GM23248 (cell line): ENCODE measurements at places on chromosomes 7 and 10. TPM values are rescaled to one million over a fixed set of nuclear protein-coding genes. Genes with fewer than 3 reads are reported as not detected.
A peak's percentile ranks its signal among the peaks of the same experiment; 100 is the strongest.

DNA sequence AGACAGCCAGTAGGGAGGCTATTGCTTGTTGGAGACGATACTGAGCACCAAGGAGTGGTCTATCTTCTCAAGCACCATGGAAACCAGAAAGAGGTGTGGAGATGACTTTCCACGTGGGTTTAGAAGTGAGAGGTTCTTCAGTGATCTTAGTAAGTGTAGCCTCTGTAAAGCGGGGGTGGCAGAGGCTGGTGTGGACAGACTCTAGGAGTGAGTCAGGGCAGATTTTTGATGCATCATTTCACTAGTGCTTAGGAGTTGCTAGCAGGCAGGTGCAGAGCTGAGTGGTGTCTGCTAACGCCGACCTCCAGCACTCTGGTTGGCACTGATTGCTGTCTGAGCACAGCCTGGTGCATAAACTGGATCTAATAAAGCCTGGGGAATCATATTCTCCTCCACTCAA lies 78.4 kb upstream of the ADO start:
- DNase-seq: no peak
- peaks cover 67% of the 10 kb centered on the region for H3K27me3 ChIP-seq
- H3K4me3 ChIP-seq: no peak overlapping the region
- H3K36me3 ChIP-seq: no peaks in the 10 kb centered on the region
- no peak overlapping the region for H3K27ac ChIP-seq
- H3K4me1 ChIP-seq: no peaks in the 10 kb centered on the region

DNA sequence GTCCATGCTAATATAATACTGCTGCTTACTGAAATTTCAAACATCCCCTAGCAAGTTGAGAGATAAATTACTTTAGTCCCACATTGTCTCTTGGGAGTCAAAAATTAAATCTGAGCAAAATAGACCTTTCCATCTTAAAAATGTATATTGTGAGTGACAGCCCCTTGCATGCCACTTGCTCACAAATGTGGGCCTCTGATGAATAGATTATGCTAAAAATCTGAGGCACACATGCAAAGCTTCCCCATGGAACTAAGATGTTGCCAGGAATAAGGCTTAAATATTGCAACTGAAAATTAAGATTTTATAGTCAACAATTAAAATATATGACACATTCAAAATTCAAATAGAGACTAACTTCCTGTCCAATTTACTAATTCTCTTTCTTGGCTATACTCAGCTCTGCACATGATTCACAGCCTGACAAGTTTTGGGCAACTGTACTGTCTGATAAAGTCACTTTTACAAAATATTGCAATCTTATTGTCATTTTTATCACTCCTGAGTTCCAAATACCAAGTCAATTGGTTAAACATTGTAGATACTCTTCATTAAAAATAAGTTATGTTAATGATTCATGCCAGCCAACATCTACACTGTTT lies 301.2 kb downstream of the CACNA2D1 start:
- H3K27ac ChIP-seq: no peak overlapping the region
- H3K36me3 ChIP-seq: no peaks in the 10 kb centered on the region
- H3K27me3 ChIP-seq: no peaks in the 10 kb centered on the region

DNA sequence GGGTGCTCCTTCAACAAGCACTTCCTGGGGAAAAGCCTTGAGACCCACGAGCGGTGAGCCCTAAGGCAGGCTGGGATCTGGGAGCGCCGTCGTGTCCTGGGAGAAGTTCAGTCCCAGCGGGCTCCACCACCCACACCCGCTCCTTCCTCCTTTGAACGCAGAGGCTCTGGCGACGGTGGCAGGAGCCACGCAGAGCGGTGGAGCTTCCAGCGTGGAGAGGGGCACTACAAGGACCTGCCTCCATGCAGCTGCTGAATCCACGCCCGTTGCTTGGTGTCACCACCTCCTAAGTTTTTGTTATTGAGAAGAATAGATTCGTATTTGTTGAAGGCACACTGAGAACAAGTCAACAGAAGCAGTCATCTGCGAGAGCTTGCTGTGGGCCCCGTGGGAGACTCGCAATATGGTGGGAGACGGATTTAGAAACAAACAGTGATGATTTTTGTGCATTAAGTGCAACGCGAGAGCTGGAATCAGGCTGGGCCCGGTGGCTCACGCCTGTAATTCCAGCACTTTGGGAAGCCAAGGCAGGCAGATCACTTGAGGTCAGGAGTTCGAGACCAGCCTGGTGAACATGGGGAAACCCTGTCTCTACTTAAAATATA lies 60.1 kb upstream of the SDK1 start:
- no peaks in the 10 kb centered on the region for H3K36me3 ChIP-seq
- no peak overlapping the region for H3K4me3 ChIP-seq
- DNase-seq: no peak
- H3K27ac ChIP-seq: no peak overlapping the region
- no peaks in the 10 kb centered on the region for H3K27me3 ChIP-seq
- no peaks in the 10 kb centered on the region for H3K4me1 ChIP-seq

DNA sequence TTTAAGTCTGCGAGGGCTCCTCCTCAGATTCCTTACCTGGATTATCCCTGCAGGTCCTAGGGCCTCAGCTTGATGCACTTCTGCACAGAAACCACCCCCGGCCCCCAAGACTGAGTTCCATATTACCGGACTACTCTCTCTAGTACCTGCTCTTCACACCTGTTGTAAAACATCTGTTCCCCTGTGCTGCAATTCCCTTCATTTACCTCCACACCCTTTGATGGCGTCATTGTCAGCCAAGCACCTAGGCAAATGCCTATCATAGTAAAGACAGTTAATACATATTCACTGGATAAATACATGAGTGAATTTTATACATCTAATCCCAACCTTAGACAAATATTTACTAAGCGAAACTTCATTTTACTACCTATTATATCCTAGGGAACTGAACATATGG lies 275.5 kb downstream of the PLXDC2 start:
- no peak overlapping the region for H3K4me3 ChIP-seq
- H3K36me3 ChIP-seq: no peaks in the 10 kb centered on the region
- no peaks in the 10 kb centered on the region for H3K4me1 ChIP-seq
- DNase-seq: no peak
- H3K27ac ChIP-seq: no peak overlapping the region

- H3K4me3 ChIP-seq: no peak within 1 kb of the TSS
- H3K36me3 ChIP-seq: no peaks in the 10 kb centered on the region
- H3K27me3 ChIP-seq: peaks cover 74% of the 10 kb centered on the region
These were observed at the start of gene SPAG6 for GRCh38 chr10:22345301-22346095. Gene SPAG6 (plus strand): TSS chr10:22345496. CDS start chr10:22345612, 116 bp downstream.

DNA sequence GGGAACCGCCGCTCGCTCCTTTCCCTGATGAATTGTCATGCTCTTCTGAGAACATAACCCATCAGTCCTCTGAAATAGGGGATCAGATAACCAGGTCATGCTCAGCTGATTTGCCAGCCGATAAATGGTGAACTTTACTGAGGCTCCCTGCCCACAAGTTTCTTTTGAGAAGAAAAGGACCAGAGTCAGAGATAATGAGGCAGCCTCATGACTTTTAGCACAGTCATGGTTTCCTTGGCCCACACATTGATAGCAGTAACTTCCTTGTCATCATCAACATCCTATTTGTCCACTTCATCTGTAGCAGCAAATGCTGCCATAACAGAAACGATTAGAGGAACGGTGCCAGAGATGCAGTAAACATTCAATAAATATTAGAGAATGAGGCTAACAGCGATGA lies 509.0 kb downstream of the GATA3 start:
- H3K27me3 ChIP-seq: no peaks in the 10 kb centered on the region
- no peaks in the 10 kb centered on the region for H3K4me1 ChIP-seq
- DNase-seq: no peak
- no peak overlapping the region for H3K4me3 ChIP-seq

GRCh38 chr10:31064348-31064747 lies 32.7 kb upstream of the ZNF438 start:
- H3K36me3 ChIP-seq: no peaks in the 10 kb centered on the region
- peaks cover 32% of the 10 kb centered on the region for H3K4me1 ChIP-seq
- DNase-seq: peak; percentile 90

- H3K4me3 ChIP-seq: no peak overlapping the region
- no peak for DNase-seq
- H3K4me1 ChIP-seq: no peaks in the 10 kb centered on the region
- no peaks in the 10 kb centered on the region for H3K27me3 ChIP-seq
- no peaks in the 10 kb centered on the region for H3K36me3 ChIP-seq
These were observed 151.5 kb downstream of the CSTF2T start for GRCh38 chr10:51547941-51548340.

DNA sequence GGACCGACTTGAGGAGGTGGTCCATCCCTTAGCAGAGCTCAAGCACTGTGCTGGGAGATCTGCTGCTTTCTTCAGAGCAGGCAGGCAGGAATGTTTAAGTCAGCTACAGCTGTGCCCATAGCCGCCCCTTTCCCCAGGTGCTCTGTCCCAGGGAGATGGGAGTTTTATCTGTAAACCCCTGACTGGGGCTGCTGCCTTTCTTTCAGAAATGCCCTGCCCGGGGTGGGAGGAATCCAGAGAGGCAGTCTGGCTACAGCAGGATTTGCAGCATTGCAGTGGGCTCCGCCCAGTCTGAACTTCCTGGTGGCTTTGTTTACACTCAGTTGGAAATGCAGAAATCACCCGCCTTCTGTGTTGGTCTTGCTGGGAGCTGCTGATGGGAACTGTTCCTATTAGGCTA lies 51.2 kb upstream of the SEMA3A start:
- H3K36me3 ChIP-seq: no peaks in the 10 kb centered on the region
- no peaks in the 10 kb centered on the region for H3K27me3 ChIP-seq
- H3K4me3 ChIP-seq: no peak overlapping the region
- DNase-seq: no peak
- H3K4me1 ChIP-seq: peaks cover 7% of the 10 kb centered on the region

- H3K27me3 ChIP-seq: peaks cover 3% of the 10 kb centered on the region; the same call in 1 of the 2 replicates
- no peak overlapping the region for H3K27ac ChIP-seq
- peak; percentile 37 for DNase-seq
These were observed 857 bp downstream of the CPXM2 start for GRCh38 chr10:123890756-123891143.

GRCh38 chr7:66409493-66409892 lies 204.4 kb downstream of the TPST1 start:
- no peaks in the 10 kb centered on the region for H3K36me3 ChIP-seq
- no peaks in the 10 kb centered on the region for H3K27me3 ChIP-seq
- no peak overlapping the region for H3K27ac ChIP-seq
- no peak for DNase-seq
- H3K4me1 ChIP-seq: no peaks in the 10 kb centered on the region

GRCh38 chr7:42170724-42171123 lies 66.3 kb downstream of the GLI3 start:
- peaks cover 12% of the 10 kb centered on the region for H3K4me1 ChIP-seq
- H3K27ac ChIP-seq: no peak overlapping the region
- no peaks in the 10 kb centered on the region for H3K36me3 ChIP-seq
- no peak overlapping the region for H3K4me3 ChIP-seq

- no peak overlapping the region for H3K4me3 ChIP-seq
- no peak for DNase-seq
- H3K27me3 ChIP-seq: no peaks in the 10 kb centered on the region
- no peak overlapping the region for H3K27ac ChIP-seq
- H3K36me3 ChIP-seq: no peaks in the 10 kb centered on the region
- H3K4me1 ChIP-seq: peaks cover 15% of the 10 kb centered on the region
These were observed 246.7 kb upstream of the PTN start for GRCh38 chr7:137590071-137590755.

- peak overlapping the region; percentile 30 for H3K27ac ChIP-seq
- peaks cover 40% of the 10 kb centered on the region for H3K4me1 ChIP-seq
- H3K27me3 ChIP-seq: no peaks in the 10 kb centered on the region
- 0 out of 2 replicates have a peak overlapping the region, but pooled peaks have one; percentile 0 for H3K4me3 ChIP-seq
- no peaks in the 10 kb centered on the region for H3K36me3 ChIP-seq
These were observed 180.7 kb upstream of the PRSS1 start for GRCh38 chr7:142568435-142569097.

DNA sequence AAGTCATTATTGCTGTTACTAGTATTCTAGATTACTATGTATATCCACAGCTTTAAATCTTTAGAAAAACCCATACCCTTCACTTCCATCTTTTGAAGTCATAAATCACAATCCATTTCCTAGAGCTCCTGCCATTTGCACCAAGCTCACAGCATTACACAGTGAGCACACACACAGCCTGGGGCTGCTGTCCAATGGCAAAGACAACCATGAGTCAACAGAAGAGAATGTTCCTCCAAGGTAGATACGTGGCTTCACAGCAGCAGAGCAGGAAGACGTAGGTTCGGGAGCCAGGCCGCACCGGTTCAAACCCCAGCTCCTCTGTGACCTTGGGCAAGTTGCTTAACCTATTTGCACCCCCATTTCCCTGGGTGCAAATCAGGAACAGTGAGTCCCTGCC lies 234.6 kb downstream of the DIP2C start:
- no peaks in the 10 kb centered on the region for H3K36me3 ChIP-seq
- no peak overlapping the region for H3K4me3 ChIP-seq
- peaks cover 11% of the 10 kb centered on the region for H3K4me1 ChIP-seq

DNA sequence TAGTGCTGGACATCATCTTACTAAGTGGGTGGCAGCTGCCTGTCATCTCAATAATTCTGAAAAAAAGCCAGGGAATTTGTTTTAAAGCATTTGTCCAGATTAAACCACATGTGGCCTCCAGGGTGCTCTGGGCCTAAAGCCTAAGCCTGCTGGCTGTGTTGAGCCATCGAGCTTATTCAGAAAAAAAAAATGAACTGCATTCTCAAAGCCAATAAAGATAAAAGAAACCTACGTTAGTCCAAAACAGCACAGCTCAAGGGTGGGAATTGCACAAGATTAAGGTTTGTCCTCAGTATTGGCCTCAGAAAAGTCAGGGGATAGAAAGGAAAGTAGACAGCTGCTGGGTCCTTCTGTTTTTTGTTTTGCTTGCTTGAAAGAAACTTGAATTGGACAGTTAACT lies 22.6 kb upstream of the PRTFDC1 start:
- peaks cover 22% of the 10 kb centered on the region for H3K4me1 ChIP-seq
- peak overlapping the region; percentile 66 for H3K27ac ChIP-seq
- peak overlapping the region; percentile 34 for H3K4me3 ChIP-seq
- H3K27me3 ChIP-seq: no peaks in the 10 kb centered on the region
- H3K36me3 ChIP-seq: no peaks in the 10 kb centered on the region
- peak; percentile 90 for DNase-seq

DNA sequence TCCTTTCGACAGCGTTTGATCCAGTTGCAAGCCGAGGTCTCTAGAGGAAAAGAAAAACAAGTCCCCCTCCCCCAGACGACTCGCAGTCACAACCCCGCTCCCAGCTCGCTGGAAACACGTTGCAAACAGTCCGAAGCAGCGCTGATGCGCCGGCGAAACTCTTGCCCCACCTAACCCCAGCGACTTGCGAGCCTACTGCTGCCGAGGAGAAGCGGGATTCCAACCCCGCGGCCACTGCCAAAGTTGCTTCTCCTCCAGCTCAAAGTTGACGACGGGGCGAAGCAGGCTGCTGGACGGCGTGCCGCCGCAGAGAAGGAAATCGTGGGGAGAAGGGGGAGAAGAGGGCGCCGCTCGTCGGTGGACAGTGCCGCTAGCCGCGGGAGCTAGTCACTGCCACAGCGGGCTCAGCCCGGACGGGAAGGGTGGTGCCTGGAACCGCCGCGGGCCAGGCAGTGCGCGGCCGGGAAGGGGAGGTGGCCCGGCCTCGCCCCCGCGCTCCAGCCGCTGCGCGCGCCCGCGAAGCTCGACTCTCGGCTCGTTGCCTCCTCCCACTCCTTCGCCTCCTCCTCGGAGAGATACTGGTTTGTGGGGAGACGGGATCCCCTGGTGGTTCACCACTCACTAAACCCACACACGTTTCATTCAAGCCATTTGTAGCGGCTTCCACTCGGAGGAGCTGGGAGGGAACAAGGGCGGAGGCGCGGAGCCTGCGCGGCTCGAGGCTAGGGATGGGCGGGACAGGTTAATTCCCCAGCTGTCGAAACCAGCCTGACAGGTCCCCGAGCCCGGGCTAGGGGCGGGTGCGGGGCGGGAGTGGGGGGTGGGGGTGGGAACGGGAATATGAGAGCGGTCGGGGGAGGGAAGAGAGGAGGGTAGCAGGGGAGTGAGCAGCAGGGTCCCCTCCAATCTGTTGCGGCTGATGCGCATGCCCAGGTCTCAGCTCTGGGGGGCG lies at the start of gene GPR37:
GPR37 (minus strand) TSS at position 392 of the 952 bp plus-strand sequence. CDS start 816 bp downstream, outside the sequence.
- peaks cover 37% of the 10 kb centered on the region for H3K27me3 ChIP-seq
- no peaks in the 10 kb centered on the region for H3K4me1 ChIP-seq
- no peak within 1 kb of the TSS for H3K27ac ChIP-seq
- no peaks in the 10 kb centered on the region for H3K36me3 ChIP-seq
- DNase-seq: peak; percentile 44

Gene CHAT
- total RNA-seq: not detected in 2 replicates

Gene AKR1C1
- 23.8 and 39.4 TPM in 2 replicates for total RNA-seq
